ENCODE measurements at places on chromosomes 5 and 9.

DNA sequence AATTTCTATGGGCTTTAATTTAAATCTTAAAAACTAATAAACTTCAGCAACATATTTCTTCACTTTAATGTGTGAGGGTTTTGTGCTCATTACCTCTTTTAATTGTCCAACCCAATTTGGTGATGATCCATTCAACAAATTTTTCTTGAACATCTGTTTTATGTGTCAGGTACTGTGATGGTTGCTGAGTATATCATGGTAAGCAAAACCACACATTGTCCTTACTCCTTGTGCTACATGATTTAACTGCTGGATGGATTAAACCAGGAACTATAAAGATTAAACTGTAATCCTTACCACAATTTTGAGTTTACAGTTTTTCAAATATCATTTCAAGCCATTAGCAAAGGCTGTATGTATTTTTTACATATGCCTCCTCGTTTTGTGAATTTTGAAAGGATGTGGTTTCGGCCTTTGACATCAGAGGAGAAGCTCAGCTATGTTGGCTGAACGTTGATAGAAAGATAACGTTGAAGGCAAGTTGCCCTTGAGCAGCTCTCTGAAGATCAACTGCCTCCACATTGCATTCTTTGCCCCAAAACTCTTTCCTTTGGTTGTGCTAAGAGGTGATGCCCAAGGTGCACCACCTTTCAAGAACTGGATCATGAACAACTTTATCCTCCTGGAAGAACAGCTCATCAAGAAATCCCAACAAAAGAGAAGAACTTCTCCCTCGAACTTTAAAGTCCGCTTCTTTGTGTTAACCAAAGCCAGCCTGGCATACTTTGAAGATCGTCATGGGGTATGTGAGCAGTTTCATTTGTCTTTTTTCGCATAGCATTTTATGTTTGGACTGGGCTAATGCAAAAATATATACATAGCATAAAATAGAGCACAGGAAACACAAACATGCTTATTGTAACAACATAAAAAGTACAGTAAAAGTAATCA, at the start of gene ITK:
ITK (plus strand) TSS at position 467 of the 891 bp plus-strand sequence; CDS start at position 605, 138 bp downstream.
- no peak for DNase-seq

DNA sequence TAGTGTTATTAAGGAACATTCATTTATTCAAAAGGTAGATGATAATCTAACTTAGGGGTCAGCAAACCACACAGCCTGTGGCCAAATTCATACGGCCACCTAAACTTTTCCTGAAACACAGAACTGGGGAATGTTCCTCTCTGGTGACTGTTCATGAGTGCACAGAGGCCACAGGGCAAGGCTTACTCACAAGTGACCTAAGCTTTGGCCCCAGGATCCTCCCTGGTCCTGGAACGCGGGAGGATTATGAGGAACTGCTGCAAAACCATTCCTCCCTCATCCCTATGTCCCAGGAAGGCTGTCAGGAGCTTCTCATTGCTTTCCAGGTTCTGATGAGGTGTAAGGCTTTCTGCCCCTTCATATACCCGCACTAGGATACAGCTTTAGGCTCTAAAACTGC, 397.6 kb downstream of the SEMA5A start:
- no peak for DNase-seq

DNA sequence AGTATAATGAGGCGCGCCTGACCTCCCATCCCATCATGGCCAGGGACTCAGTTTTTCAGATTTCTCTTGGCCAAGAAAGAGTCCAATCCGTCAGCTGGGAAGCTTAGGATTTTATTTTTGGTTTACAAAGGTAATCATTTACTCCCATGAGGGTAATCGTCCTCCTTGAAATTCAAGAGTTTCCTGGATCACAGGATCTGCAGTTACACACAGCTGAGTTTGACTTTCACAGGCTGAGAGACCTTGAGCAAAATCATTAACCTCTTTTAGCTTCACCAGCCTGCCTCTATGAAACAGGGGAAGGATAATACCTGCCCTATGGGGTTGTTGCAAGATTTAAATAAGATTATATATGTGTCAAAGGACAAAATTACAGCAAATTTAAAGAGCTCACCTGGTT, 15.4 kb upstream of the AK3 start:
- no peak for DNase-seq

- no peak for DNase-seq
Measured at GRCh38 chr5:156181656-156182055, 145.3 kb upstream of the SGCD start.

DNA sequence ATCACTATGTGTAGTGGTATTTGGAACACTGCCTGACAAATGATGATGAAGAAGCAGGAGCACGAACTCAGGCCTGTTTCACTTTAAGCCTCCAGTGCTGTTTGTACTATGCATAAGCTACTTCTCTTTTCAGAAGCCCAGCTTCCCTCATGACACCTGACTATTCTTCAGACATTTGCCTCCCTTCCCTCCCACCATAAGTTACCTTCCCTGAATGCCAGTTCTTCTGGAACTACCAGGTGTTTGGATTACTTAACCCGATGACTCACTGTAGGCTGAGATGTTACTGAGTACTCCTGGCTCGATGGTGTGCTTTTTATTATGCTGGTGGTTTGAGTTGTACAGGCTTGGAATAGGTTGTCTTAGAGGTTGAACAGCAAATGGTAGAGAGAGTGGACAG, 180.0 kb downstream of the SPATA31D1 start:
- no peak for DNase-seq

Measured in NCI-H1092 (cell line).